Heart right ventricle (tissue), 16 donors: ENCODE measurements at places on chromosomes 2 and 18. TPM values are rescaled to one million over a fixed set of nuclear protein-coding genes. Genes with fewer than 3 reads are reported as not detected.

GRCh38 chr2:119723186-119723585 lies 36.5 kb upstream of the PTPN4 start:
- H3K4me3 ChIP-seq, result no peak overlapping the region
- no peak overlapping the region for H3K27ac ChIP-seq
- DNase-seq, result no peak
- no peaks in the 10 kb centered on the region for H3K27me3 ChIP-seq
- no peaks in the 10 kb centered on the region for H3K4me1 ChIP-seq

The PFN4 gene
- total RNA-seq, result not detected

DNA sequence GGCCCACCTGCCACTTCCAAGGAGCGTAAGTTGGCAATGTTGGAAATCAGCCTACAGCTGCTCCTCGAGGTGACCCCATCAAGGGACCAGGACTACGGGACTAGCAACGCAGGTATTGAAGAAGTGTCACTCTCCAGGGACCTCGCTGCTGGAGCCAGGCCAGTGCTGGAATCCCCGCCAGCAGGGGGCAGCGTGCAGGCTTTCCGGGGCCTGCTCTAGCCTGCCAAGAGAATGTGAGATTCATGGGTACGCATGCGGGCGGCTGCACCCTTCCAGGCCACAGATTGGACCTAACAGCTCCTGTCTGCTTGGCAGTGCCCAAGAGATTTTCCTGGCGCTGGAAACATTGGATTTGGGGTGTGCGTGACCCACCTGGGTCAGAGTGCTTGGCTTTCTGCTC lies 182.8 kb upstream of the RAB12 start:
- DNase-seq, result no peak
- H3K27me3 ChIP-seq, result no peaks in the 10 kb centered on the region
- H3K4me3 ChIP-seq, result no peak overlapping the region

DNA sequence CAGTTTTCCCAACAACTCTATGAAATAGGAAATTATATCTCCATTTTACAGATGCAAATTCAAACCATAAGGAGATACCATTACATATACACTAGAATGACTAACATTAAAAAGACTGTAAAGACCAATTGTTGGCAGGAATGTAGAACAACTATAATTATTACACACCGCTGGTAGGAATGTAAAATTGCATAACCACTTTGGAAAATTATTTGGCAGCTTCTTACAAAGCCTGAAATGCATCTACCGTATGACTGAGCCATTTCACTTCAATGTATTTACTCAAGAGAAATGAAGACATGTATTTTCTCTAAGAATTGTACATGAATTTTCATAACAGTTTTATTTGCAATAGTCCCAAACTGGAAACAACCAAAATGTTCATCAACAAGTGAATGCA lies 189.1 kb upstream of the BCL2L11 start:
- H3K4me3 ChIP-seq, result no peak overlapping the region
- no peaks in the 10 kb centered on the region for H3K36me3 ChIP-seq
- no peaks in the 10 kb centered on the region for H3K4me1 ChIP-seq
- no peak overlapping the region for H3K27ac ChIP-seq
- DNase-seq, result no peak

The PSMA8 gene
- total RNA-seq, result not detected

GRCh38 chr18:217532-218336 lies 50.1 kb downstream of the THOC1 start:
- H3K27me3 ChIP-seq, result no peaks in the 10 kb centered on the region
- no peak overlapping the region for H3K27ac ChIP-seq
- no peak overlapping the region for H3K4me3 ChIP-seq
- peaks cover 77% of the 10 kb centered on the region for H3K36me3 ChIP-seq
- no peak for DNase-seq

The WNT6 gene
- 1.3 TPM for total RNA-seq

The KIF1A gene
- 1.6 TPM for total RNA-seq

The HSPE1 gene
- 157 TPM for total RNA-seq

The BCL2 gene
- 9.6 TPM for total RNA-seq

DNA sequence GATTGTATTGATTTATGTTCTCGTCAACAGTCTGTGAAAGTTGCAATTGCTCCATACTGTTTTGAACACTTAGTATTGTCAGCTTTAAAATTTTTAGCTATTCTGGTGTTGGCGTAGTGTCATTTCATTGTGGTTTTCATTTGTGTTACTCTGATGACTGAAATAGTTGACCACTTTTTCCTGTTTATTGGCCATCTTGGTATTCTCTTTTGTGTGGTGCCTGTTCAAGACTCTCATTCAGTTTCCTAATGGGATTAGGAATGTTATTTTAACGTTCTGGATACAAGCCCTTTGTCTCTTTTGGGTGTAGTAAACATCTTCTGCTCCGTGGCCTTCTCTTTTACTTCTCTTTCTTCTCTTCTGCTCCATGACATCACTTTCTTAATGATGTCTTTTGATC lies 82.7 kb upstream of the SMAD2 start:
- H3K36me3 ChIP-seq, result no peaks in the 10 kb centered on the region
- H3K4me3 ChIP-seq, result no peak overlapping the region
- H3K27ac ChIP-seq, result no peak overlapping the region

GRCh38 chr2:166994588-166995336 lies 106.5 kb downstream of the XIRP2 start:
- H3K27me3 ChIP-seq, result no peaks in the 10 kb centered on the region
- H3K36me3 ChIP-seq, result no peaks in the 10 kb centered on the region
- DNase-seq, result no peak
- H3K4me1 ChIP-seq, result no peaks in the 10 kb centered on the region
- no peak overlapping the region for H3K27ac ChIP-seq
- no peak overlapping the region for H3K4me3 ChIP-seq

DNA sequence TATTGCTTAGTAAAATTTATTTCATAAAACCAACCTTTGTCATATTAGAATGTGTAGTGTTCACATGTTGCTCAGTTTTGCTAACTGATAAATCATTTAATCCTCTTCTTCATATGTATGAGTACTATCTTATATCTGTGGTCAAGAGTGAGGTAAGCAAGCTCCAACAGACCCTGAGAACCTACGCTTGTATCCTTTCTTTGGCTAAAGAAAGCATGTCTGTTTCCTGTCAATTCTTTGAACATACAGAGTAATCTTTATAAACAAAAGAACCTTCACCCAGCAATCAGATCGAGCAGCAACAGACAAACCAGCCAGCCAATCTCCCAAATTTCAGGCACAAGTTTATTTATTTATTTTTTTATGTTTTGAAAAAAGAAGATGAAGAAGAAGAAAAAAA lies 6.4 kb downstream of the ADCYAP1 start:
- H3K27ac ChIP-seq, result no peak overlapping the region
- peaks cover 36% of the 10 kb centered on the region for H3K27me3 ChIP-seq
- H3K4me3 ChIP-seq, result no peak overlapping the region
- no peaks in the 10 kb centered on the region for H3K36me3 ChIP-seq
- DNase-seq, result no peak

The ALPG gene
- total RNA-seq, result not detected

- no peak overlapping the region for H3K4me3 ChIP-seq
- no peak overlapping the region for H3K27ac ChIP-seq
- no peaks in the 10 kb centered on the region for H3K36me3 ChIP-seq
- H3K4me1 ChIP-seq, result no peaks in the 10 kb centered on the region
- H3K27me3 ChIP-seq, result peaks cover 6% of the 10 kb centered on the region
- DNase-seq, result no peak
Measured at GRCh38 chr18:14189858-14190257, 57.6 kb upstream of the ZNF519 start.

- no peaks in the 10 kb centered on the region for H3K36me3 ChIP-seq
- H3K27ac ChIP-seq, result no peak overlapping the region
- DNase-seq, result no peak
- no peaks in the 10 kb centered on the region for H3K27me3 ChIP-seq
- H3K4me1 ChIP-seq, result peaks cover 29% of the 10 kb centered on the region
Measured at GRCh38 chr2:86292571-86293515, 44.6 kb downstream of the REEP1 start.

The ABCG5 gene
- not detected for total RNA-seq

The DLGAP1 gene
- 5.4 TPM for total RNA-seq

DNA sequence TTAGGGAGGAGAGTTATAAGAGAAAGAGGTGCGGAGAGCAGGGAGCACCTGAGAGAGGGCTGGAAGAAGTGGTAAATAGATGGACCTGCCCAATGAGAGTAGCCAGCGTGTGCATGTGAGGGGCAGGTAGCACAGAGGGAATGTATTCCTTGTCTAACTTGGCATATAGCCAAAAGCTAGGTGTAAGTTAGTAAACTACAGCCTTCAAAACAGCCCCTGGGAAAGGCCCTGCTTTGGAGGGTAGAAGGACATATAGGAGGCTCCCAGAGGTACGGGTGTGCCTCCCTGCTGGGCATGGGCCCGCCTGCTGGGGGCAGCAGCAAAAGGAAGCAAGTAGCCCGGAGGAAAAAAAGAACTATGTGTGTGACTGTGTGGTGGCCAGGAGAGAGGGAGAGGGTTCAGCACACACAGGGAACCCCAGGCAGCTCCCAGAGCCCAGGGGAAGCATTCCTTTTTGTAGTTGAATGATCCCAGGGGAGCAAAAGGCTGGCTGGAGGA lies 48.0 kb downstream of the TCF7L1 start:
- no peaks in the 10 kb centered on the region for H3K36me3 ChIP-seq
- no peaks in the 10 kb centered on the region for H3K27me3 ChIP-seq
- DNase-seq, result no peak
- H3K27ac ChIP-seq, result no peak overlapping the region

The SCYGR4 gene
- total RNA-seq, result not detected

The SLC9A4 gene
- total RNA-seq, result not detected

The TXNDC2 gene
- total RNA-seq, result not detected

The UGT1A10 gene
- not detected for total RNA-seq

DNA sequence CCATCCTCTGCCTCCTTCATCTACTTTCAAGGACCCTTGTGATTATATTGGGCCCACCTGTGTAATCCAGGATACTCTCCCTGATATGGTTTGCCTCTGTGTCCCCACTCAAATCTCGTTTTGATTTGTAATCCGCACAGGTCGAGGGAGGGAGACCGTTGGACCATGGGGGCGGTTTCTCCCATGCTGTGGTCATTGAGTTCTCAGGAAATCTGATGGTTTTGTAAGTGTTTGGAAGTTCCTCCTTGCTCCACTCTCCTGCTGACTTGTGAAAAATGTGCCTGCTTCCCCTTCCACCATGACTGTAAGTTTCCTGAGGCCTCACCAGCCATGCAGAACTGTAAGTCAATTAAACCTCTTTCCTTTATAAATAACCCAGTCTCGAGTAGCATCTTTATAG lies 42.0 kb upstream of the EML6 start:
- peaks cover 12% of the 10 kb centered on the region for H3K4me1 ChIP-seq
- H3K27ac ChIP-seq, result no peak overlapping the region
- H3K36me3 ChIP-seq, result no peaks in the 10 kb centered on the region
- H3K27me3 ChIP-seq, result no peaks in the 10 kb centered on the region
- DNase-seq, result no peak
- H3K4me3 ChIP-seq, result no peak overlapping the region

The ANTXR1 gene
- total RNA-seq, result 25.8 TPM

DNA sequence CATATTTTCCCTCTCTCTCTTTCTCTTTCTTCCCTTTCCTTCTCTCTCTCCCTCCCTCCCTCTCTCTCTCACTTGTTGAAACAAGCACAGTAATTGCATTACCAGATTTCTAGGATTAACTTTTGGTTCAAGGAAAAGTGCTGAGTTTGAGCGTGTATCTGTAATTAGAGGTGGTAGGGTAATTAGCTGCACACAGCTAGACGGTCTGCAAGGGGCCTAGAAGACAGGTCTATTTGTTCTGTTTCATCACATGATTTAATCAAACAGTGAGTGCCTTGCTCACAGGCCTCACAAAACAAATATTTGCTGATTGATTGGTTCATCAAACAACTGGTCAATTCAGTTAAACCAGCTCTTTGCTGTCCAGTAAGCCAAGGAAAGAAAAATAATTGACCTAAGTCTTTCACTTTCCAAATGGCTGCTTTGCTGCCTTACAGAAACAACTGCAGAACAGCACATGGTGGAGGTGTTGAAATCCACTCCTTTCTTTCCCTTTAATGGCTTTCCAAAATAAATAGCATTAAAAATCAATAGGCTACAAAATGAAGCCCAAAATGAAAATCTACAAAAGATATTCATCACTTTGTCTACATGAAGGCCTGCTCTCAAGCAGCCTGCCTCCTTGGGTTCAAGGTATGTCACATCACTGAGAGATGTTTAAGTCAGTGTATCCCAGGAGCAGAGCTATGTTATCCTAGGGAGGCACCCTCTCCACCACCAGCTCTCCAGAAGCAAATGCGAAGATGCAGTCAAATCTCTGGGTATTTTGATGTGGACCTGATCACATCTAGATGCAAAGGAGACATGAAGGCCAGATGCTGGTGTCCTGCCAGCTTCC lies 264.4 kb upstream of the SIX2 start:
- H3K4me1 ChIP-seq, result no peaks in the 10 kb centered on the region
- H3K27ac ChIP-seq, result no peak overlapping the region
- peaks cover 7% of the 10 kb centered on the region for H3K27me3 ChIP-seq
- H3K4me3 ChIP-seq, result no peak overlapping the region
- no peak for DNase-seq

The ABCG8 gene
- total RNA-seq, result not detected

GRCh38 chr18:73959352-73959751 lies 188.3 kb downstream of the FBXO15 start:
- H3K4me3 ChIP-seq, result no peak overlapping the region
- DNase-seq, result no peak
- no peaks in the 10 kb centered on the region for H3K36me3 ChIP-seq
- H3K27me3 ChIP-seq, result no peaks in the 10 kb centered on the region
- no peak overlapping the region for H3K27ac ChIP-seq

DNA sequence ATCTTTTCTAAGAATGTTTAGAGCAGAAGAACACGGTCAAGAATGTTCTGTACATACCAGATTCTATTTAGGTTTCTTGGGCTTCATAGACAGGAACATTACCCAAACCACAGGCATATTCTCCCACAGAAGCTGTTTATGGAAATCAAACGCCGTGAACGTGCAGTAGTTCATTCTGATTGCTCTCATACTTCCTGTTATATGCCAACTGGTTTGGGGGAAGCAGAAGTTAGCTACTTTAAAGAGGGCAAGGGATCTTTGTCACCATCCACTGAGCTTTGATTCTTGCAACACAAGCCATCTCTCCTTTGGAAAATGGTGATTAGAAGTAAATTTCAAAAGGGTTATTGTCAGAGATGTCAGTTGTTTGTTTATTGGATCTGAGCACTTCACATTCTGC lies 182.2 kb upstream of the NRP2 start:
- DNase-seq, result no peak
- H3K4me3 ChIP-seq, result no peak overlapping the region
- H3K27ac ChIP-seq, result no peak overlapping the region
- no peaks in the 10 kb centered on the region for H3K36me3 ChIP-seq
- no peaks in the 10 kb centered on the region for H3K4me1 ChIP-seq
- H3K27me3 ChIP-seq, result no peaks in the 10 kb centered on the region

The IL18RAP gene
- total RNA-seq, result not detected

DNA sequence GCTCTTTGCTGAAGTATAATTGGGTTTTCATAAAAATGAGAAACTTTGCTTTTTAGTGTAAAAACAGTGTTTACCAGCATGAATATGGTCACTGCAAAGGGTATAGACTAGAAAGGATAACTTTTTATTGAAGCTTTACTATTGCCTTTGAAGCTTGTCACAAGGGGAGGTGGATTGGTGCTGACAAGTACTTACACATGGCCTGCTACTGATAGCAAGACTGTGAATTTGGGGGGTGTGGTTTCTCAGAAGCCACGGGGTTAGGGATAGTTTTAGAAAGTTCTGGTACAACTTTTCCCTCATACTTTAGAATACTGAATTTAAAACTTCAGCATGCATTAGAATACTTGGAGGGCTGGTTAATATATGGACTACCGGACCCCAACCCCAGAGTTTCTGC lies 294.1 kb downstream of the SOCS6 start:
- H3K27me3 ChIP-seq, result no peaks in the 10 kb centered on the region
- no peaks in the 10 kb centered on the region for H3K36me3 ChIP-seq
- H3K4me1 ChIP-seq, result no peaks in the 10 kb centered on the region
- H3K27ac ChIP-seq, result no peak overlapping the region
- no peak for DNase-seq

The XIRP2 gene
- total RNA-seq, result 499 TPM
